ENCODE measurements at places on chromosomes 11 and 22.

DNA sequence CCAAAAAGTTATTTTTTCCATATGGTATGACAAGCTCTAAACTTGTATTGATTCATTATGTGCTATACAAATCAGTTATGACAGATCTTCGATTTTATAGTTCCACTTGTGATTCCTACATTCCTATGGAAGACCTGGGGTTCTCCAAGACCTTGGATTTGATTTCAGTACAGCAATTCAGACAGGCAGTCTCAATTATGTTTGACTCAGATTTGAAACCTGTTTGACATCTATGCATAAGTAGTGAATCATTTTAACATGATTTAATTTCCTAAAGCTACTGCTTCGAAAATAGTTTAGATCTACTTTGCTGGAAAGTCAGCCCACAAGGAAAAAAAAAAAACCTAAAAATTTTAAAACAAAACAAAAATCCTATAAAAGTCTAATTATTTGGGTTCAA is 820.4 kb downstream of the LUZP2 start:
- no peak for DNase-seq

GRCh38 chr11:111105566-111105965 is 140.0 kb upstream of the POU2AF2 start:
- DNase-seq: no peak

DNA sequence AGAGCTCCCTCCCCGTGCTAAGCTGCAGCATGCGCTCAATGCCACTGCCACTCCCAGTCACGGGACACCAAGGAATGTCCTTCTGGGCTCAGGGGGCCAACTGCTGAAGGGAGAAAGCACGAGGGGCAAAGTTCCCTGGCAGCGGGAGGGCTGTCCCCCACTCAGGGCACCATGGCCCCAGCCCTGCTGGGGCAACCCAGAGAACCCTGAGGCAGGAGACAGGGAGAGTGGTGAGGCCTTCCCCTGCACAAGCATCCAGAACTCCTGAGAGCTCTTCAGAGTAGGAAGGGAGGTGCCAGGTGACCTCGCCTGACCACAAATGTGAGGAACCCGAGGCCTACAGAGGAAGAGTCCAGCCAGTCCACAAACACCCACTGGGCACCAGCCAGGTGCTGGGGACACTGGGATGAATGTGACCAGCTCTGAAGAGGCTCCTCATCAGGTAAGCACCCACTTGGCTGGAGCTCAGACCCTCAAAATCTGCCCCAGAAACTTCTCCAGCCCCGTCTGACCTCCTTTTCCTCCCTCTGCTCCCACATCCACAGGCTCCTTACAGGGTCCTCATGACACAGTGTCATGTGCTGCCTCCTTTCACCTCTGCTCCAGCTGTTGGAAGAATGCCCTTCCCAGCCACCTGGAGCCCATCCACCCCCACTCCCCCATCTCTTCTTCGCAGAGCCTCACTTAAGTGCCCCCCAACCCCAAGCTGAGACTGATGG is 15.6 kb downstream of the GDPD5 start:
- DNase-seq: no peak

DNA sequence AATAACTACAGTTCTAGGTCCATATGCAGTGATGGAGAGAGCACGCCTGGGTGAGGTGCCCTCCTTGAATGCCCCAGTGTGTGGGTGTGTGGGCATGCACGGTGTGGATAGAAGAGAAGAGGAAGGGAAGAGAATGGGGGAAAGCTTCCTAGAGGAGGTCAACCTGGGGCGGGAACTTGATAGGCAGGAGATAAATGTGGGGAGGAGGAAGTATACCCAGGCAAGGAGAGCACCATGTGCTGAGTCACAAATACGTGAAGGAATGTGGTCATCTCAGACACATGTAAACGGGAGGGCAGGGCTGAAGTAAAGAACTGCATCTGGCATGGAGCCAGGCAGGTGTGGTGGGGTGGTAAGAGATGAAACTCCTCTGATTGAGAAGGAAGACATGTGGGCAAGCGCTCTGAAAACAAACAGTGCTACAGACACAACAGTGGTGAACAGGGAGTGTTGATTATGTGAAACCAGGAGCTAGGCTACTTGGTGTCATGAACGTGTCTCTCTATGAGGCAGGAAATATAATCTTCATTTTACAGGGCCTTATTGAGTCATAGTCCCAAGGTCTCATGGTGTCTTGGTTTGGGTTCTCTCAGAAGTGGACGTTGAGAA is 61.5 kb upstream of the EED start:
- DNase-seq: no peak

- no peak for DNase-seq
Observed at GRCh38 chr22:37089434-37089833, 20.1 kb downstream of the TMPRSS6 start.

- no peak for DNase-seq
Observed at GRCh38 chr22:39229688-39230260, 15.0 kb downstream of the PDGFB start.
